ENCODE measurements at places on chromosomes 3 and 15.
A peak's percentile ranks its signal among the peaks of the same experiment; 100 is the strongest.

GRCh38 chr3:87856126-87856525, 202.7 kb downstream of the CGGBP1 start:
- DNase-seq = no peak

DNA sequence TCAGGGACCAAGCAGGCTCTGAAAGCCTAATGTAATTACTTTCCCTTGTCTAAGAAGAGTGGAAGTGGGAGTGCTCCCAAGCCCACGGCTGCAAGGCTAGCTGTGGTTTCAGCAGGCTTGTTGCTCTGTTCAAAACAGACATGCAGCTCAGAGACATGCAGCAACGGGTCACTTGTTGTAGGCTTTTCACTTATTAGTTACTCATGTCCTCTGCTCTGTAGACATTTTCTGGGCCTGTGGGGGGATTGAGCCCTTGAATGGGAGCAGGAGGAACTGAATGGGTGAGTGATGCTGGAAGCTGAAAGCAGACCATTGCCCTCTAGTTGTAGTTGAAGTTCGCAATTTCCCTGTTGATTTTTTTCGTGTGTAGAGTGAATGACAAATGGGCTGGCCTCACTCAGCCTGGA, 261.9 kb upstream of the NR2E3 start:
- no peak for DNase-seq

- no peak for DNase-seq
Observed at GRCh38 chr15:34271493-34271892, 46.7 kb downstream of the EMC4 start.

DNA sequence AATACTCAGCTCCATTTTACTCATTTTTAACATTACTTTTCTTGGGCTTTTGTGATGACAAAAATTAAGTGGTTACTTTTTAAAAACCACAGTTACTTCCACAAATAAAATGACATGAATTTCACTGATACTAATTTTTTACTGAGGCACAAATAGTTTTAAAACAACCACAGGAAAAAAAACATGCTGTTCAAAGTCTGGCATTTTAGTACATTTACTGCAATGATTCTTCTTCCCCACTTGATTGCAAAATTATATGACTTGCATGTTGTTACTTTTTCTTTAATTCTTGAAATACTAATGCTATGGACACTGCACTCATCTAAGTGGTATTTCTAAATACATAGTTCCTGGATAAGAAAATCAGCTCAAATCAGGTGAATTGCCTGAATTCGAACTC, 24.8 kb upstream of the SLMAP start:
- DNase-seq = no peak

GRCh38 chr15:26772154-26773066, at the start of gene GABRB3:
Gene GABRB3 (minus strand): TSS chr15:26773066.
- DNase-seq = no peak

DNA sequence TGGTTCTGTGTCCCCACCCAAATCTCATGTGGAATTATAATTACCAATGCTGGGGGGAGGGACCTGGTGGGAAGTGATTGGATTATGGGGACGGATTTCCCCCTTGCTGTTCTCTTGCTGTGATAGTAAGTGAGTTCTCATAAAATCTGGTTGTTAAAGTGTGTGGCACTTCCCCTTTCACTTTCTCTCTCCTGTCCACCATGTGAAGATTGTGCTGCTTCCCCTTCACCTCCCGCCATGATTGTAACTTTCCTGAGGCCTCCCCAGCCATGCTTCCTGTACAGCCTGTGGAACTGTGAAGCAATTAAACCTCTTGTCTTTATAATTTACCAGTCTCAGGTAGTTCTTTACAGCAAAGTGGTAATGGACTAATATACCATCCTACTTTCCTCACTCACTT, 289.6 kb downstream of the EFHB start:
- DNase-seq = peak; percentile 45

Measured in KBM-7 (cell line).